ENCODE measurements at places on chromosomes 1 and 21.

DNA sequence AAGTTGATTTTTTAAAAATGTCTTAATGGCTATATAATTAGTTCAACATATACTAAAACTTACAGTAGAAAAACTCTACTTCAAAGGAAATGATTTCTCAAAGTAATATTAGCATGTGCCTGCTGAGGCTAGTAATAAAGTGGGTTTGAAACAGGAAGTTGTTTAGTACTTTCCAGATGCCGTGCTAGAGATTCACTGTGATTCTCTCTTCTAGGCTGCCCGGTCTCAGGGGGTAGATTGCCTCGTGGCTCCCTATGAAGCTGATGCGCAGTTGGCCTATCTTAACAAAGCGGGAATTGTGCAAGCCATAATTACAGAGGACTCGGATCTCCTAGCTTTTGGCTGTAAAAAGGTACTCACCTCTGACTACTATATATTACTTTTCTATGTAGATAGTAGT, 9.1 kb downstream of the EXO1 start:
- no peak for DNase-seq

DNA sequence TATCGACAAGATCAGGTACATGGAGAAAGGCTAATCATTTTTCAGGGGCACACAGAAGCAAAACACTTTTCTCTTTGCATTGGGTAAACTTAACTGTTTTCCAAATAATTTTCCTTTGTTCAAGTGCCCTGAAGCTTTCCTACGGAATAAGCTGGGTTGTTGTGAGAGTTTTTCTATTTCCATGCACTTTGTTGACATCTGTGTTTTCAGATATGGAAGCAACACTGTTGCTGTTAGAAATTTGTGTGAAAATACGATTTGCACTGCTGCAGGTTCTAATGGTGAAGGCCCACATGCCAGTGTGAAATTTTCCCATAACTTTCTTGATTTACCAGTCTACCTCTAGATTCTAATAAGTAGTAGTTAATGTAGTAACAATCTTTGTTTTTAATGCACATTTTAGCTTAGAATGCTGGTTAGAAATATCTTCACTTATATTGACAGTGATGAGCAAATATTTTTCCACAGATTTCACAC, 18.3 kb downstream of the NFYC start:
- no peak for DNase-seq

- DNase-seq: peak; percentile 92
Measured at GRCh38 chr1:178037510-178038253, 56.2 kb upstream of the RASAL2 start.

DNA sequence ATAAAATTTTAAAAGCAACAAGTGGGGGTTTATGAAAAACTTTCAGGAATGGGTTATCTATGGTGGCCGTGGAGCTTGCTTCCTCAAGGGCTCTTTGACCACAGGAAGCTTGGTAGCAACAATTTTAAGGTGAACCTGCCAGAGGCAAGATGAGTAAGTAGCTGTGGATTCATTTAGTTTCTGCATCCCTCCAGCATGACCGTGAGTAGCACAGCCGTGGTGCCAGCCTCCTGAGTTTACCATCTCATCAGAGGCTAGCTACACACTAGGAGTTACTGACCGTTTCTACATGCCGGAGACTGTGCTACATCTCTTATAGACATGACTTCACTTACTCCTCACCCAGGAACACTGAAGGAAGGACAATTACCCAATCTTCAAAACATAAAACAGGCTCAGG, 30.1 kb upstream of the PLEKHG5 start:
- no peak for DNase-seq

- DNase-seq: peak; percentile 39
Measured at GRCh38 chr1:115041654-115042053, 12.0 kb downstream of the TSHB start.

DNA sequence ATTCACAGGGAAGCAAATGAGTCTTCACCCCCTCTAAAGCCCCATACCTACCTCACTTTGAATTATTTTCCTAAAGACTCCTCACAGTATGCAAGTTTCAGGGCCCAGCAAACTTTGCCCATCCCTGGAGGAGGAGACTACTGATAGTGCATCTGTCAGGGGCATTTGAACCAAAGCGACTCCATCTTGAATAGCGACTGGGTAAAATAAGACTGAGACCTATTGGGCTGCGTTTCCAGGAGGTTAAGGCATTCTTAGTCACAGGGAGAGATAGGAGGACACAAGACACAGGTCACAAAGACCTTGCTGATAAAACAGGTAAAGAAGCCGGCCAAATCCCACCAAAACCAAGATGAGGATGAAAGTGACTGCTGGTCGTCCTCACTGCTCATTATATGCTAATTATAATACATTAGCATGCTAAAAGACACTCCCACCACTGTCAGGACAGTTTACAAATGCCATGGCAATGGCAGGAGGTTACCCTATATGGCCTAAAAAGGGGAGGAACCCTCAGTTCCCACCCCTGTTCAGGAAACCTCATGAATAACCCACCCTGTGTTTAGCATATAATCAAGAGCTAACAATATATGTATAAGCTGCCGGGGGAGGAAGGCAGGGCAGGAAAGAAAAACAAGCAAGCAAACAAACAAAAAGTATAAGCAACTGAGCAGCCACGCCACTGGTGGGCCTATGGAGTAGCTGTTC, 3.3 kb upstream of the PKNOX1 start:
- no peak for DNase-seq

- DNase-seq: no peak
Measured at GRCh38 chr1:221701570-221702186, 40.2 kb downstream of the DUSP10 start.

GRCh38 chr1:237811633-237812032, 79.1 kb downstream of the ZP4 start:
- no peak for DNase-seq

- no peak for DNase-seq
Measured at GRCh38 chr1:155064832-155065429, 1.4 kb downstream of the EFNA4 start.

GRCh38 chr1:229408458-229409037, 25.3 kb downstream of the ACTA1 start:
- no peak for DNase-seq

Measured in ACHN (cell line).